Kidney tubule cell (primary cell): ENCODE measurements at places on chromosomes 16 and 17.

DNA sequence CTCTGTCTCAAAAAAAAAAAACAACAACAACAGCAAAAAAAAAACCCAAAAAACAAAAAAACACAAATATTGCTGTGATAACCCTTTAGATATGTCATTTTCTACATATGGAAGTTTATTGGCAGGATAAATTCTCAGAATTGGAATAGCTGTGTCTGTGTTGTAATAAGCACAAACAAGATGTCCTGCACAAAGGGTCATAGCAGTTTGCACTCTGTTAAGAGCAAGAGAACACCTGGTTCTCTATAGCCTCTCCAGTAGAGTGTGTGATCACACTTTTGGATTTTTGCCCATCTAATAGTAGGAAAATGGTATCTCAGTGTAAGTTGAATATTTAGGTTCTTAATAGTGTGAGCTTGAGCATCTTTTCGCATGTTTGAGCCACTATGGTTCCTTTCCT is 60.4 kb downstream of the USP43 start:
- no peak for DNase-seq

- DNase-seq: peak; percentile 56
Observed at GRCh38 chr17:7136266-7136877, 21.8 kb upstream of the ASGR2 start.

DNA sequence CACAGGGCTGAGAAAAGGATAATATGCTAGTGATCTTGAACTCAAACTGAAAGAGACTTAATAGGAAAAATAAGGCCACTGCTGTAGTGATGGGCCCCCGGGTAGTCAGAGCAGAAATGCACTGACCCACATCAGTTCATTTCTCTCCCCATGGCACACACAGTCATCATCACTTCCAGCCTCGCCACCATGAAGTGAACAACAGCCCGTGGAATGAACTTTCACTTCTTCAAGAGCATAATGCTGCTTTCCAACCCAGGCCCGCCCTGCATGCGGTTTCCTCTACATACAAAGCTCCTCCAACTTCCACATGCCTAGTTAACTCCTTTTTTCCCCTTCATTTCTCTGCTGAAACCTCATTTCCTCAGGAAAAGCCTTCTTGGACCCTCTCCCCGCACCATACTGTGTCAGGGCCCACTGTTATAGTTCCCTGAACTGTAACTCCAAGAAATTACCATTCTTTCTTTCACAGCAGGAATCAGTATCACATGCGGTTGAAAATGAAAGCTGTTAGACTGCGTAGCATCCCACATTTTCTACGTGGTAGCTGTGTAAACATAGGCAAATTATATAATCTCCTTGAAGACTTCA is 65.8 kb upstream of the SMIM36 start:
- peak; percentile 59 for DNase-seq

GRCh38 chr16:72588551-72588950 is 416.6 kb upstream of the PMFBP1 start:
- no peak for DNase-seq

DNA sequence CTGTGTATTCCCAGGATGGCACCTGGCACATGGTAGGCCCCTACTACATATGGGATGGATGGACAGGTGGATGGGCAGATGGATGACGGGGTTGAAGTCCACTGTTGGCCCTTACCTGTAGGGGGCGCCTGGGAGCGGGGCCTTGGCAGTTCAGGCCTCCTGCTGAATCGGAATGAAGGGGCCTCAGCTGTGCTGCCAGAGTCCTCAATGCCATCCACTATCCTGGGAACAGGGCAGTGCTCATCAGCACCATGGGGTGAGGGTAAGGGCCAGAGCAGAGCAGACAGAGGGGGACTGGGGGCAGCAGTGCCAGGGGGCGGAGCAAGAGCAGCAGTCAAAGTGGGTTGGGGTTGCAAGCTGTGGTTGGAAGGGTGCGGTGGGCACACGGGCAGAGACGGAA is 8.3 kb upstream of the RAB5C start:
- no peak for DNase-seq

DNA sequence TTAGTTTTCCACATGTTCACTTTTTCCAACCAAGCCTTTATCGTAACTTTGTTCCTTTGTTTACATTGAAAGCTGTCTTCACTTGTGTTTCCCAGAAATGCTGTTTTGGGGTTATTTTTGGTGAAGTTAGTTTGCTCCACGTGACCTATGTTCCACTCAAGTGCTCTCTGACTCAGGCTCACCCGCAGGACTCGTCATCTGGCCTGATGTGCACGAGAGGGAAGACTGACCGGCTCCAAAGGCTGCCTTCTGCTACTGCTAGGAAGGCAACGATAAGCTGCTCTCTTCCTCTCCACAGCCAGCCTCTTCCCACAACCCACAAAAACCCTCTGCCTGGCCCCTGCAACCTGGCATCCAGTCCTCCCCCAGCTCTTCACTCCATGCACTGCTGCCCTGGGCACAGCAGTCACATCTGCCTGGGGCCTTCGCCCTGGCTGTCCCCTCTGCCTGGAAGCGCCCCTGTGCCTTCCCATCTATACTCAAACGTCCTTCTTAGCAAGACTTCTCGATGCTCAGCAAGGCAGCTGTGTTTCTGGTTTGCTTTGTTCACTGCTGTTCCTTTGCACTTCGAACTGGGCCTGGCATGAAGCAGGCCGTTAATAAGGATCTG is 28.0 kb downstream of the ZCCHC14 start:
- peak; percentile 90 for DNase-seq

GRCh38 chr17:75590314-75590761 is 2.7 kb downstream of the MYO15B start:
- no peak for DNase-seq

DNA sequence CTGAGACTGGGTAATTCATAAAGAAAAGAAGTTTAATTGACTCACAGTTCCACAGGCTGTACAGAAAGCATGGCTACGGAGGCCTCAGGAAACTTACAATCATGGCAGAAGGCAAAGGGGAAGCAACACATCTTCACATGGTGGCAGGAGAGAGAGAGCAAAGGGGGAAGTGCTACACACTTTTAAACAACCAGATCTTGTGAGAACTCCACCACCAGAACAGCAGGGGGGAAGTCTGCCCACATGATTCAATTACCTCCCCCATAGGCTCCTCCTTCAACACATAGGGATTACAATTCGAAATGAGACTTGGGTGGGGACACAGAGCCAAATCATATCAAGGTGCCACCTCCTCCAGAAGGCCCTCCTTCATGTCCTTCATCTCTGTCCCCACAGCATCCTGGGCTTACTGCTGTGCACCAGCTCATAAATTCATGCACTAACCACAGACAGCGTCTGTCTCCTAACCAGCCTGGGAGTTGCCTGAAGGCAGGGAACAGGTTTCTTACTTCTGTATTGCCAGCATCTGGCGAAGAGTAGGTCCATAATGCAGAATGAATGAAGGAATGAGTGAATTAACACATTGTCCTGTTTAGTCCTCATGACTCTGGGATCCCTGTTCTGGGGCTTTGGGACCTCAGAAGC is 74.4 kb downstream of the WSB1 start:
- no peak for DNase-seq

GRCh38 chr16:58025351-58026138 is at the start of gene MMP15:
Gene MMP15 (plus strand): TSS chr16:58025754. CDS start chr16:58026351, 597 bp downstream.
- peak; percentile 96 for DNase-seq

- peak; percentile 92 for DNase-seq
Observed at GRCh38 chr16:54930005-54930868, at the start of gene IRX5. Gene IRX5 (plus strand): TSS chr16:54930865. CDS start chr16:54931199, 334 bp downstream.

DNA sequence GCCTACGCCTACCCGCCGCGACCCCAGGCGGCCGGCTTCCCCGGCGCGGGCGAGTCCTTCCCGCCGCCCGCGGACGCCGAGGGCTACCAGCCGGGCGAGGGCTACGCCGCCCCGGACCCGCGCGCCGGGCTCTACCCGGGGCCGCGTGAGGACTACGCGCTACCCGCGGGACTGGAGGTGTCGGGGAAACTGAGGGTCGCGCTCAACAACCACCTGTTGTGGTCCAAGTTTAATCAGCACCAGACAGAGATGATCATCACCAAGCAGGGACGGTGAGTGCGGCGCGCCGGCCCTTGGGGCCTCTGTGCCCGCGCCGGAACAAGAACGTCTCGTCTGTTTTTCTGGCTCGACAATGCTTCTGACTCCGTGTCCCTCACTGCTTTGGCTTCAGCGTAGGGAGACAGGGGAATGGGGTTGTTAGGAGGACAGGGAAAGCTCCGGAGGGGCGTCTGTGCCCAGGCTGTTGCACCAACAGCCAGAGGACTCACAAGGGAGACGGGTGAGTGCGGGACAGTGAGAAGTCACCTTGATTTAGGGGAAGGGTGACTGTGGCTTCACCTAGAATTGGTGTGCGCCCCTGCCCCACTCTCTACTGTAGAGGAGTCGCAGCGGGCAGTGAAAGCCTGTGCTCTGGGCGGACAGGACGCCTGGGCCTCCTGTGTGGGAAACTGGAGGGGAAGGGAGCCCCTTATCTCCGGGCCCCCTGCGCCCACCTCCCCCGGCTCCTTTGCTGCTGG is 806 bp downstream of the TBX21 start:
- DNase-seq: no peak

GRCh38 chr17:47470836-47471235 is 60.1 kb upstream of the NPEPPS start:
- DNase-seq: peak; percentile 85

GRCh38 chr16:26733710-26734109 is 333.0 kb upstream of the C16orf82 start:
- DNase-seq: no peak

- no peak for DNase-seq
Observed at GRCh38 chr16:55249361-55249760, 74.6 kb upstream of the IRX6 start.

- DNase-seq: peak; percentile 13
Observed at GRCh38 chr16:84042879-84043485, 387 bp upstream of the SLC38A8 start.

DNA sequence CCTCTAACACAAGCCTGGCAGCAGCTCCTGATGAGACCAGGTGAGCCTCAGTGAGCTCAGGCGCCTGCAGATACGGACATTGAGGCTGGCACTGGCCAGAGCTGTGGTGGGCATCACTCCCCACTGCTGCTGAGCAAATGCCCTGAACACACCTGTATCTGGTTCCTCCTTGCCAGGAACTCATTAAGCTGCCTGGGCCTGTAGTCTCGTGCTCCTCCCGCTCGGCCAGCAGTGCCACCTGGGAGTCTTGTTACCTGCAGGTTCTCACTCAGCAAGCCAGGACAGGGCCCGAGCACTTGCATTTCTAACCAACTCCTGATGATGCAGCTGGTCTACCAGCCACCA is 13.3 kb downstream of the EIF4A3 start:
- DNase-seq: no peak

- peak; percentile 43 for DNase-seq
Observed at GRCh38 chr16:80803339-80804055, 901 bp downstream of the CDYL2 start.

DNA sequence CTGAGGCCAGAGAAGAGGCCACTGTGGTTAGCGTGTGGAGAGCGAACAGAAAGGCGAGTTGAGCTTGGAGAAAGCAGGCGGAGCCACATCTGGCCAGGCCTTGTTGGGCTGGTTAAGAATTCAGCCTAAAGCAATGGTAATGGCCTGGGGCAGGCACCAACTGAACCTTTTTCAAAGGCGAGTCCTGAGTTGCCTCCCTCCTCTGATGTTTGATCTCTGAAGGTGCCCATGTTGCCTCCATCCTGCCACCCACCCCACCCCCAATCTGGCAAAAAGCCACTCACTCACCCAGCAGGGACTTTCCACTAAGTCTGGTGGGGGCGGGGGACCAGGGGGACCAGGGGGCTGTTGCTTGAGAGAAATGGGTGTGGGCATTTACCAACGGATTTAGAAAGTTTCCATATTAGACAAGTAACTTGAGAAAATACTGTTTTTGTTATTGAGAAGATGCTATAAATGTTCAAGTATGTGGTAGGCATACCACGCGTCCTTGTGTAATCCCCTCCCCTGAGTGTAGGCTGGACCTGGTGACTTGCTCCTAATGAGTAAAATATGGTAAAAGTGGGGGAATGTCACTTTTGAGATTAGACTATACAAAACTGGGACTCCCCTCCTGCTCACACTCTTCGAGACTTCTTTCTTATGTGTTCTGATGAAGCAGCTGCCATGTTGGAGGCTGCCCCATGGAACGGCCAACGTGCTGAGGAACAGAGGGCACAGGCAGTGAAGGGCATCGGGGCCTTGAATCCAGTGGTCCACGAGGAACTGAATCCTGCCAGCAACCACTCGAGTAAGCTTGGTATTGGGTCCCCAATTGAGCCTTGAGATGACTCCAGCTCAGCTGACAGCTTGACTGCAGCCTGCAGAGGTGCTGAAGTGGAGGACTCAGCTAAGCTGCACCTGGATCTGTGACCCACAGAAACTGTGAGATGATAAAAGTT is 29.9 kb upstream of the TNS4 start:
- DNase-seq: no peak

DNA sequence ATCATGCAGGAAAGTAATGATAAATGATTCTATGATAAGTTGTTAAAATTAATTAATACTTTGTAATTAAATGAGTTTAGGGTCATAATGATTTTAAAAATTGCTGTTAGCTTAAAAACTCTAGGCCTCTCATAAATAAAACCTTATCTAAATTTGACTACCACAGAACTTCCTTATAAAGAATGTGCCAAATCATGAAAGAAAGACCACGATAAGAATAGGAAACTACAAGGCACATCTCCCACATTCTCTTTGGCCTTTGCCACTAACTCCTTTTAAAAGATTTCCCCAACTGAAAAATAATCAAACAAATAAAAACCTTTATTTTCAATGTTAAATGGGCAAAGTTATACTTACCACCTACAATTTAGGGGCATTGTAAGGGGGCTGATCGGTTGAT is 164.6 kb upstream of the C17orf78 start:
- DNase-seq: no peak

DNA sequence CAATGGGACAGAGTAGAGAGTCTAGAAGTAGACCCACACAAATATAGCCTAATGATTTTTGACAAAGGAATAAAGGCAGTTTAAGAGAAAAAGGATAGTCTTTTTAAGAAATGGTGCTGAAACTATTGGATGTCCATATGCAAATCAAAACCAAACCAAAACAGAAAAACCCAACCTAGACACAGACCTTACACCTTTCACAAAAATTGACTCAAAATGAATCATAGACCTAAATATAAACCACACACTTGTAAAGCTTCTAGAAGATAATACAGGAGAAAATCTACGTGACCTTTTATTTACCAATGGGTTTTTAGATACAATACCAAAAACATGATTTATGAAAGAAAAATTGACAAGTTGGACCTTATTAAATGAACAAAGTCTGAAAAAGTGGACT is 66.4 kb upstream of the MPHOSPH6 start:
- DNase-seq: no peak

GRCh38 chr17:46191322-46192188 is 1.7 kb downstream of the KANSL1 start:
- peak; percentile 41 for DNase-seq
